ENCODE measurements at places on chromosomes 12 and 14. TPM values are rescaled to one million over a fixed set of nuclear protein-coding genes. Genes with fewer than 3 reads are reported as not detected.

Gene AMDHD1
- 0.69 TPM for total RNA-seq

Gene IL22
- total RNA-seq: not detected

Gene DERA
- 34.8 TPM for total RNA-seq

Gene RASAL1
- total RNA-seq: not detected

Gene HEBP1
- total RNA-seq: 44.5 TPM

Gene KRT6B
- 0.24 TPM for total RNA-seq

Gene EIF2B1
- 117 TPM for total RNA-seq

Gene TIMM9
- 42.6 TPM for total RNA-seq

Gene WASHC3
- 81.0 TPM for total RNA-seq

Gene ZC2HC1C
- 0.48 TPM for total RNA-seq

Gene ABCD2
- total RNA-seq: 11.6 TPM

Gene DEGS2
- total RNA-seq: not detected

Gene TCP11L2
- total RNA-seq: 20.0 TPM

Gene CLEC7A
- 13.5 TPM for total RNA-seq

Gene SLC2A14
- total RNA-seq: not detected

Gene DBX2
- total RNA-seq: 0.12 TPM

Gene PPP4R3A
- 83.5 TPM for total RNA-seq

Gene MYL6
- total RNA-seq: 4,265 TPM

Gene SERPINA4
- total RNA-seq: not detected

Gene MLH3
- total RNA-seq: 24.9 TPM

Gene RTL1
- total RNA-seq: not detected

Gene SYT10
- not detected for total RNA-seq

Gene RNASE7
- total RNA-seq: not detected

Gene FAR2
- 15.8 TPM for total RNA-seq

Gene SSTR1
- 0.36 TPM for total RNA-seq

Gene IPO8
- total RNA-seq: 46.1 TPM

Gene SELPLG
- total RNA-seq: 45.6 TPM

Gene SIX4
- total RNA-seq: 13.4 TPM

Gene BRMS1L
- total RNA-seq: 5.7 TPM

Gene RFX4
- total RNA-seq: not detected

Gene CLEC9A
- total RNA-seq: 0.63 TPM

Gene RNASE3
- not detected for total RNA-seq

Gene SPSB2
- 6.5 TPM for total RNA-seq

Gene DCN
- total RNA-seq: 753 TPM

Gene POMT2
- total RNA-seq: 14.3 TPM

Gene EXD2
- total RNA-seq: 27.0 TPM

Gene KLRB1
- total RNA-seq: 1.5 TPM

Gene RAP1B
- total RNA-seq: 247 TPM

Gene CLEC1A
- 16.7 TPM for total RNA-seq

Gene OR6C2
- total RNA-seq: not detected

Gene FLRT2
- total RNA-seq: 17.2 TPM

Gene TSFM
- total RNA-seq: 23.0 TPM

Gene TAMALIN
- 67.9 TPM for total RNA-seq

Gene PPM1H
- total RNA-seq: 1.4 TPM

Gene ERP27
- total RNA-seq: not detected

Gene KIF5A
- not detected for total RNA-seq

Gene GALNT9
- 52.7 TPM for total RNA-seq

Gene TSPAN9
- 30.3 TPM for total RNA-seq

Gene SLC10A1
- total RNA-seq: not detected

Gene RNU4-1
- not detected for total RNA-seq

Data from omental fat pad (tissue), 4 donors.